ENCODE measurements at places on chromosomes 13 and 19.

- DNase-seq, result no peak
These were observed 18.2 kb downstream of the RBM26 start for GRCh38 chr13:79387853-79388252.

DNA sequence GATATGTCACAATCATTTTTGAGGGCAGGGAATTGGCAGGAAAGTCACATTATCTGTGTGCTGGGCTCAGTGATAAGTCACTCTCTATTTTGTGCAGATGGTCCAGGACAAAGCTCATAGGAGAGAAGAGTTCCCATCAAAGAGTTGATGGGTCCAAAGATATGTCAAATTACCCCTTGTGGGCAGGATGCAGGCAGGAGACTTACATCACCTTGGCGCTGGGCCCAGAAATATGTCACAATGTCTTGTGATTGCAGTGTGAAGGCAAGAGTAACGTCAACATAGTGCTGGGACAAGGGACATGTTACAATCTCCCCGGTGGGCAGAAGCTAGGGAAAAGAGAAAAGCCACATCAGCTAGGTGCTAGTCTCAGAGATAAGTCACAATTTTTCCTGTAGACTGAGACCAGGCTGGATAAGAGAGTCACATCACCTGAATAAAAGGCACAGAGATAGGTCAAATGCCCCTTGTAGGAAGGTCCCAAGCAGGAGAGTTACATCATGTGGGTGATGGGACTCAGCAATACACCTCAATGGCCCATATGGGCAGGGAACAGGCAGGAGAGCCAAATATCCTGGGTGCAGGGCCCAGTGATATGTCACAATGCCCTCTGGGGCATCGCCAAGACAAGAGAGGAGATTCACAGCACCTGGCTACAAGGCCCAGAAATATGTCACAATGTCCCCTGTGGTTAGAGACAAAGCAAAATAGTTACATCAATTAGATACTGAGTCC is 47.9 kb downstream of the ZNF99 start:
- no peak for DNase-seq

DNA sequence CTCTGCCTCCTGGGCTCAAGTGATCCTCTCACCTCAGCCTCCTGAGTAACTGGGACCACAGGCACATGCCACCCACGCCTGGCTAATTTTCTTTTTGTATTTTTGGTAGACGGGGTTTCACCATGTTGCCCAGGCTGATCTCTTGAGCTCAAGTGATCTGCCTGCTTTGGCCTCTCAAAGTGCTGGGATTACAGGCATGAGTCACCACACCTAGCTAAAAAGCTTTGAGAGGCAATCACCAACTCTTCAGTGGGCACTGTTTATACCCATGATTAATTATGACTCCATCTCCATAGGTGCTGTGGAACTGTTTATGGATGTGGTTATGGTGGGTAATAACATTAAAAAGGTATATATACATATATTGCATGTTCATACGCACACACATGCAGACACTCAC is 7.5 kb upstream of the RBM26 start:
- DNase-seq, result no peak

DNA sequence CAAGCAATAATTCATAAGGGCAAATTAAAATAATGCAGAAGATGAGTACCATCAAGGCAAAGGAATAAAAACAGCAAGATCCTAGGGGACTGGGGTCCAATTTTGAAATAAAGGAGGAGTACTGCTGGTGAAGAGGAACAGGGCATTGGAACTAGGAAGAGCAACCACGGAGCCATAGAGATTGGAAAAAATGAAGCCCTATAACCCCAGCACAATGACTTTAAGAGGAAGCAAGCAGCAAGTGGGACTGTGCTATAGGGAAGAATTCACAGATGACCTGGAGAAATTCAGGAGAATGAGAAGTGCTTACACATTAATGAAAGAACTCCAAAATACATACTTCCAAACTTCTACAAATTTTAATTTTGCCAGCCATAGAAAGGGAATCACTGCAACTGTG is 44.9 kb upstream of the ITM2B start:
- no peak for DNase-seq

GRCh38 chr13:73902296-73902695 is 231.9 kb downstream of the KLF12 start:
- DNase-seq, result no peak

DNA sequence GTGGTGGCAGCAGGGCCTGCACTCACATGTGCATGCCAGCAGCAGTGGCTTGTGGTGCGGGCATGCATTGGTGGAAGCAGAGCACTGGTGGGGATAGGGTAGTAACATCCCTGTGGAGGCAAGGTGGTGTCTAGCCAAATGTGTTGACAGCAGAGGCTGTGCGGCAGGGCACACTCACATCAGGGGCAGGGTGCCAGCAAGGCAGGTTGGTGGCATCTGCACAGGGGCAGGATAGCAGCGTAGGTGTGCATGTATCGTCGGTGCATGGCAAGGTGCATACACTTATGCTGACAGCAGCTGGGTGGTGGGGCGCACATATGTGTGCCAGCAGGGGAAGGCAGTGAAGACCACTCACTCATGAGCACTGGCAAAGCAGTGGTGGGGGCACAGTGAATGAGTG is 211.5 kb upstream of the CSNK1A1L start:
- DNase-seq, result no peak

- DNase-seq, result no peak
These were observed 31.9 kb downstream of the SCGB2B2 start for GRCh38 chr19:34644991-34645461.

- DNase-seq, result peak; percentile 58
These were observed 5.4 kb upstream of the NLRP7 start for GRCh38 chr19:54952591-54953344.

DNA sequence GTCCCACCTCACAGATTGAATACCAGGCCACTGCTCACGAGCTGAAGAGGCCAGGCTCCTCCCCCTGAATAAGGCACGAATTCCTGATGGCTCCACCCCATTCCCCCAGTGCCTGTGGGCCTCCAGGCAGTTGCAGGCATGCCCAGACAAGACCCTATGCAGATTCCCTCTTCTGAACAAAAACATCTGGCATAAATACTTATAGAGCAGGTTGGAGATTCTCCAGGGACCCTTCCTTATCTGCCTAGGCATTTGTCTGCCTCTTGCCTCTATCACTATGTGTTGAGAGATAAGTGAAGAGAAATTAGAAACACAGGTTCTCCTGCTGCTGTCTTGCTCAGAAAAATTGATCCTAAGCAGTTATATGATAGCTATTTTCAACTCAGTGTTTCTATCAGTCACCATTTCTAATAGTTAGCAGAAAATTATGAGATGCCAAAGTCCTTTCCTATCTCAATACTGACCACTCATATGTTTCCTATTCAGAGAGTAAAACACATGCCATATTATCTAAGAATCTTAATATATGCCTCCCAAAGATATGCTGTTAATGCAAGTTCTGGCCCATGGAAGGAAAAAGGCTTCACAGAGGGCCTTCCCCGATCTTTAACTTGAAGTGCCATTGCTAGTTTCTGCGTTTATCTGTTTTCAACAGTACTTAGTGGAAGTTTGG is 364.0 kb downstream of the KCTD12 start:
- no peak for DNase-seq

DNA sequence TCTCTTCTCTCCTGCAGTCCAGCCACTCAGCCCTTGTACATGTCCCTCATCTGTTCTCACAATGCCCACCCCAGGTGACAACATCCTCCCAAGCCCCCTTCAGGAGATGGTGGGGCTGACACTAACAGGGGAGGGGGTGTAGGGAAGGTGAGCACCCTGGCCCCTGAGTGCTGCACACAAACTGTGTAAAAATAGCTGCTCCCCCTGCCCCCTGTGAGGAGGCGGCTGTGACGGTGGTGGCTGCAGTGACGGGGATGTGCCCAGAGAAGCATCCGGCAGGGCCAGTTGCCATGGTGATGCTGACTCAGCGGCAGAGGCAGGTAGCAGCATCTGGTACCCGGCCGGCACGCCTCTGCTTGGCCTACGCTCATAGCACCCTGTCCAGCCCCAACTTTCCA is 13.0 kb upstream of the JUND start:
- peak; percentile 64 for DNase-seq

DNA sequence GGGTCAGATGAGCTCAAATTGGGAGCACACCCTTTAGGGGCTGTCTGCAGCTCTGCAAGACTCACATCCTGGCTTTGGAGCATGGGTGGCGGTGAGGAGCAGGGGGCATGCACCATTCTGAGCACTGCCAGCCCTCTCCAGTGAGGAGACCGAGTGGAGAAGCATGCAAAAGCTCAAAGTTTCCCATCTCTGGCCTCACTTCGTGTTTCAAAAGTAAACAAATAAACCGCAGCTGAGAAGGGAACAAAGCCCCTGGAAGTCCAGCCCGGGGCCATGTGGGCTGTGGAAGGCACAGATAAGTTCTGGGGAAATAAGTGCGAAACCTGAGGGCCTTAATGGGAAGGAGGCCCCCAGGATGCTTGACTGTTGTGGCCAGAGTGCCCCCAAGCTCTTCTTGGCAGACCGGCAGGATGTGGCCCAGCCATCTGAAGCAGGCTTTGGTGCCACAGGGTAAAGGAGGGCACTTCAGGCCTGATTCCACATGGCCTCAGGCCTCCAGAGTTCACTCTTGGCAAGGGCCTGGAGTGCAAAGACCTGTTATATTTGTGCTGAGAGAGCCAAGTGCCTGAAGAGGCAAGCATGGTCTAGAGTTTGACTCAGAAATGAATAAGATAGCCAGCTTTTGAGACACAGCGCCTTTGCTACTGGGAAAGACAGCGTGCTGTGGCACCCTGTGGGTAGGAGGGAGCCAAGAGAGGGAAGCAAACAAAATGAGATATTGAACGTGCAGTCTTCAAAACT is 1.2 kb downstream of the MEDAG start:
- no peak for DNase-seq

GRCh38 chr19:53554804-53555203 is 16.9 kb downstream of the ZNF331 start:
- DNase-seq, result no peak

Data from retina (tissue), 1 donor.